NCI-H226 (cell line): ENCODE measurements at places on chromosomes 13 and 19.

GRCh38 chr19:18915639-18916038, 3.5 kb downstream of the COPE start:
- DNase-seq, result peak; percentile 36

GRCh38 chr13:19596960-19597361, 35.6 kb upstream of the TPTE2 start:
- DNase-seq, result no peak

- peak; percentile 6 for DNase-seq
Observed at GRCh38 chr13:71967990-71968389, 101.0 kb upstream of the DACH1 start.

GRCh38 chr19:5952193-5953029, 25.5 kb downstream of the RANBP3 start:
- DNase-seq, result no peak

GRCh38 chr19:53086949-53087348, 16.3 kb downstream of the ZNF160 start:
- no peak for DNase-seq

DNA sequence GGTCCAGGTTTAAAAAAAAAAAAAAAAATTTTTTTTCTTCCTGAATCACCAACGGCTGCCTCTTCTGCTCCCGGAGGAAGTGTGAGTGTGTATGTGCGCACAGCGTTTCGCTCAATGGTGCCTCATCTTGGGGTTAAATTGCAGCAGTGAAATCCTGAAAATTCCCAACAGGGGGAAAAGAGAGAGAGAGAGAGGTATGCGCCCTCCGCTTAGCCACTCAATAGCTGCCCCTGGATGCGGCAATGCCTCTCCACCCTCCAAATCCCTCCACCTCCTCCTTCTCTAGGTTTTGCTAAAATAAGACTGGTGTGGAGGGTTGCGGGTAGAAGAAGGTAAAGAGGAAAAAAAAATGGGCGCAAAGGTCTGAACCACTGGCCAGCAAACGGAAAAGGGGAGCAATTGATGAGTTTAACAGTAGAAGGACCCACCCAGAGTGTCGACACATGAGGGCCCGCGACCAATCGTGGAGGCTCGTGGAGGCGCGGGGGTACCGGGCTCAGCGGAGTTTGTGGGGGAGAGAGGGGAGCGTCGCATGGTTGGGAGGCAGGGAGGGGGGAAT, 853 bp upstream of the CACNA1A start:
- no peak for DNase-seq

- peak; percentile 43 for DNase-seq
Observed at GRCh38 chr13:65943024-65943423, 1287.1 kb downstream of the PCDH9 start.

GRCh38 chr13:40158757-40159156, 503.3 kb downstream of the COG6 start:
- DNase-seq, result no peak

GRCh38 chr19:3499738-3500428, 591 bp downstream of the DOHH start:
- no peak for DNase-seq

GRCh38 chr13:51526202-51526601, 58.1 kb upstream of the WDFY2 start:
- DNase-seq, result no peak
